ENCODE measurements at places on chromosomes 7 and 10.
A peak's percentile ranks its signal among the peaks of the same experiment; 100 is the strongest.

- no peak for DNase-seq
Observed at GRCh38 chr10:96415891-96416554, 57.2 kb upstream of the OPALIN start.

GRCh38 chr7:107105591-107106245 lies 61.2 kb downstream of the PRKAR2B start:
- no peak for DNase-seq

DNA sequence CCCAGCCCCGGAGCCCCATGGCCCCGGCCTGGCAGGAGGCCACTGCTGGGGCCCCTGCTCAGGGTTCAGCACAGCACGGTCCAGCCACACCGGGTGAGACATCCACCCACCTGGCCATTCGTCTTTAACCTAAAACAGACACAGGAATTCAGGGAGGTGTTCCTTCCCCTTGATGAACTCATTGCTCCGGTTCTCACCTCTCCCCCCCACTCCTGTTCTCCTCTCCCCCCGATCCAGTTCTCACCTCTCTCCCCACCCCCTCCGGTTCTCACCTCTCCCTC lies 129.8 kb downstream of the DIP2C start:
- no peak for DNase-seq

- DNase-seq: no peak
Observed at GRCh38 chr10:89001024-89001728, 10.6 kb downstream of the FAS start.

DNA sequence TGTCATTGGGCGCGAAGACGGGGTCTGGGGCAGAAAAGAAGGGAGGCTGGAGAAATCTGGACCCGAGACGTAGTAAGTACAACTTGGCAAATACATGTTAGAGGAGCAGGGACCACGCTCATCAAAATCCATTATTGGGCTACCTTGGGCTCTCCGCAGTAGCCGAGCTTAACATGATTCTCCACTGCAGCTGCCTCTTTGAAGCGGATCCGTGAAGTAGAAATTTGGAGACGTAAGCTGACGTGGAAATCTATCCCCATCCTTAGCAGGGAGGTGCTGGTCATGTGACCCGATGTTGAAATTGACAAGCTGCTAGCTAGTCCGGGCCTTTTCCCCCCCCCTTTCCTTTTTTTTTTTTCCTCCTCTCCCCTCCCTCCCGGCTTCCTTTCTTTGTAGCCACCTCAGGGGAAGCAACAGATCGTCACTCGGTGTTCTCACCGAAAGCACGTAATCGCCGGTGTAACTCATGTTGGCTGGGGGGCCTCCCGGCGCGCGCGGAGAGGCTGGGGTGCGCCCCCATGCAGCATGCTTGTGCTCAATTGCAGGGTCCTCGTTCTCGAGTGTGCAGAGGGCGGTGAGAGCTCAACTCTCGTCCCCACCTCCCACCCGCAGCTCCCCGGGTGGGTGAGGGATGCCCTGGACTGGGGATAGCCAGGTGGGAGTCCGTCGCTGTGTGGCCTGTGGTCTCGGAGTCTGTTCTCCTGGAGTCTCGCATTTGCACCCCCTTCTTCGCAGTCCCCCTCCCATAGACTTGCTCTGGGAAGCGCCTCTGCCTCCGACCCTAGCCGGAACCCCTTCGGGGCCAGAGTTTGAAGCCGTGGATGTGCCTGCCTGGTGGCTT lies at the start of gene HOXA11:
Gene HOXA11, minus strand, starts transcription at position 220 of the 841 bp plus-strand sequence. Its CDS starts 88 bp downstream, at position 132.
- DNase-seq: no peak

- DNase-seq: no peak
Observed at GRCh38 chr10:113987805-113988204, 55.9 kb upstream of the ADRB1 start.

GRCh38 chr7:101781439-101781838 lies 36.0 kb upstream of the CUX1 start:
- no peak for DNase-seq

DNA sequence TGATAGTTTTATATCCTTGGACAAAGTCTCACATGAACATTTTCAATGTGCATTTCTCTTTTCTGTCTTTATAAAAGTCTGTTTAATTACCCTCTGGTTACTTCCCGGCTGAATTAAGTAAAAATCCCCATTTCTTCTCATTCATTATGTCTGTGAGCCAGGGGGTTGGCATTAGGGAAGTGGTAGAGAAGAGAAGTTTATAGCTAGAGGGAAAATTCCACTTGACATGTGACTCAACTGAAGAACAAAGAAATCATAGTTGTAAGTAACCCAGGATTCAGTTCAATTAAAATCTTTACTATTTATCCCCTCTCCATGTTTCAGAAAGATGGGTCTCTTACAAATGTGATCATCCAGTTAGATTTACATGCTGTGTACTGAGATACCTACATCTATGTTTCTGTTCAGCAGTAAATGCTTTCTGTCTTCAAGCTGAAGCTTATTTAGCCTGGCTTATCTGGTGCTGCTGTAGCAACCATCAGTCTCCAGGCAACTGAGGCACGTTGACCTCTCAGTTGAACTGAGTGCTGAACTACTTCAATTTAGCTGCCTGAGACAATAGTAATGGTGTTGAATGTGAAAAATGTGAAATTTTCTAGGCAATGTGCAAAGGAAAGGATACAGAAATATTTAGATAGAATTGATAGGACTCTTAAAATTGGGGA lies 181.6 kb downstream of the MLLT10 start:
- DNase-seq: no peak

- DNase-seq: no peak
Observed at GRCh38 chr10:118590334-118590733, 5.1 kb downstream of the PRLHR start.

DNA sequence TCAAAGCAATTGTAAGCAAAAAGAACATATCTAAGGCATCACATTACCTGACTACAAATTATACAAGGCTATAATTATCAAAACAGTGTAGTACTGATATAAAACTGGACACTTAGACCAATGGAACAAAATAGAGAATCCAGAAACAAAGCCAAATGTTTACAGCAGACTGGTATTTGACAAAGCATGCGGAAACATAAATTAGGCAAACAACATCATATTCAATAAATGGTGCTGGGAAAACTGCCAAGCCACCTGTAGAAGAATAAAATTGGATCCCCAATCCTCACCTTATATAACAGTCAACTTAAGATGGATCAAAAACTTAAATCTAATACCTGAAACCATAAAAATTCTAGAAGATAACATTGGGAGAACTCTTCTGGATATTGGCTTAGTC lies 240.8 kb upstream of the POM121L12 start:
- no peak for DNase-seq

GRCh38 chr7:66352071-66352470 lies 146.9 kb downstream of the TPST1 start:
- DNase-seq: no peak

DNA sequence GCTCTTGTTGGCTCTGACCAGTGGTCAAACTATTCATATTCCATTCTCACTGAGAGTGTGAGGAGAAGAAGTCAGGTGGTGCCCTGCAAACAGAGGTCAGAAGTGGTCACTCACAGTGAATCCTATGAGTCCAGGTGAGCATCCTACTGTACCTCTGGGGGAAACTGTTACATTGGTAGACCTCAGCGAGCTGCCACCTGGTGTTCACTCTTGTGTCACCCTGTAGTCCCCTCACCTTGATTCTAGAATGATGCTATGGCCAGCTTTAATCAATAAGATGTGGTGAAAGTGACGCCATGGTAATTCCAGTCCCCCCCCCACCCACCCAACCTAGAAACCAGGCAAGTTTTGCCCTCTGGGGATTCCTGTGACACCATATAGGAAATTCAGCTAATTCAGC lies 1.2 kb upstream of the AMPH start:
- no peak for DNase-seq

DNA sequence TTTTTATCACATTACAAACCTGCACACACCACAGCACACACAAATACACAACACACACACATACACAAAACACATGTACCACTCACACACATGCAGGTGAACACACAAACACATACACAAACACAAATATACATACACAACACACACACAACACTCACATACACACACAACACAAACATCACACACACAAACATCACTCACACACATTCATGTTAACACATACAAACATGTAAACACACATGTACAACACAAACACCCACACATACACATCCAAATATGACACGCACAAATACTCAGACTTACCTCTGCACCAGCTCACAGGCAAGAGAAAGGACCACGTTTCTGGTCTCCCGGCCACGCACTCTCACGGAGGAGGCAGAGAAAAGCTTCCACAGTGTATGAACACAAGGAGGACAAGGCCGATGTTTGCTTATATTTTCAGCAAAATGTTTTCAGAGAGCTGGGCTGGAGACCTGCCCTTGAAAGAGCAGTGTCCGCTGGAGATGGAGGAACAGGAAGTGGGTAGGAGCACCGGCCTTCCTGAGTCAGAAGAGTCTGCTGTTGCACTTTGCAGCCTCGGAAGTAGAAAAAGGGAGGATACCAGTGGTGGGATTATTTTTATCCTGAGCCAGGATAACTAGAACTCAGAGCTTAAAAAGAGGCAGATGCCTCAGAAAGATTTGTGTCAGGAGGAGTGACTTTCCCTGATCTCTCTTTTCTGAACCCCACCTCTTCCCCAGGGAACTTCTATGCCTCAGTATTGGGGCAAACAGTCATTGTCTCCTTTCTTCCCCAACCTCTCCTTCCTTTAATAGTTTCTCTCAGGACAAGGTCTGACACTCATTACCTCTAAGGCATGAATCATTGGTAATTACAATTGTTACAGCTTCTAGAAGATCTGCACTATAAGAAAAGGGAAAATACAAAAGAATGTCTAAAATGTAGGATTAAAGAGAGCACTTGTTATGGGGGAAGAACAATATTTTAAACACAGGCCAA lies at the start of gene GIMAP6:
Gene GIMAP6, minus strand, starts transcription at position 520 of the 999 bp plus-strand sequence. CDS start 2,243 bp downstream, outside the sequence.
- DNase-seq: no peak

DNA sequence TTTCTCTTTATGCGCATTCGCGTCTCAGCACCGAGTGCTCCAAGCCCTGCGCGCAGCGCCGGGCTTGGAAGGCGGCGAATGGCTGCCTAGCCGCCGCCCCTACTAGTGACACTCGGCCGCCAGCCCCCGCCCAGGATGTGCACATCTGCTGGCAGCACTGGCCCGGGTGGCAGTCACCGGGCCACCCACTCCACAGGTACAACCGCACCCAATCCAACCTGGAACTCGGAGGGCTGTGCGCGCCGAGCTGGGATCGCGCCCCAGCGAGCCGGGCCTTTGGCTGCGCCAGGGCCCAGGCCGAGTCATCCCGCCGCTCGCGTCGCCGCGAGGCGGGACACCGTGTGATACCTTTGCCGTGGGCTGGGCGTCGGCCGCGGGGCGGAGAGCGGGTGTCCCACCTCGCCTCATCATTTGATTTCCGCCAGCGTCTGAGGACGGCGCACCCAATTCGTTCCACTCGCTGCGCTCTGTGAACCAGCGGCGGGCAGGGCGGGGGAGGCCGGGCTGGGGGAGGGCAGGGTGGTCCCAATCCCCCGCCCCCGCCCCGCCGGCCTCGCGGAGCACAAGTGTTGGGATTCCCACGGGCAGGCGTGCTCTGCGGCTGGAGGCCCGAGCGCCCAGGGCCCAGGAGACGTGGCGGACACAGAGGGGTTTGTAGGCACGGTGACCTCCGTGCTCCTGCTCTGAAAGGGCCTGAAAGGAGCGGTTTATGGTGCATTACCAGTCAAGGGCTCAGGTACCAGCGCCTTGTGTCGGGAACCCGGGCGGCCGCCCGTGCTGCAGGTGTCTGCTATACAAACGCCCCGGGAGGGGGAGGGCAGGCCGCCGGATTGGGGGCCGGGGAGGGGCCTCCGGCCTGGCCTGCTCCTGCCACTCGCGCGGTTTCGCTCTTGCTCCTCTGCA lies 17.8 kb upstream of the PTF1A start:
- DNase-seq: no peak

GRCh38 chr10:93434991-93435491 lies 47.1 kb downstream of the MYOF start:
- DNase-seq: no peak

GRCh38 chr7:29606287-29606721 lies 42.7 kb downstream of the PRR15 start:
- DNase-seq: no peak

GRCh38 chr10:120453886-120454285 lies 3.1 kb upstream of the PLPP4 start:
- no peak for DNase-seq

DNA sequence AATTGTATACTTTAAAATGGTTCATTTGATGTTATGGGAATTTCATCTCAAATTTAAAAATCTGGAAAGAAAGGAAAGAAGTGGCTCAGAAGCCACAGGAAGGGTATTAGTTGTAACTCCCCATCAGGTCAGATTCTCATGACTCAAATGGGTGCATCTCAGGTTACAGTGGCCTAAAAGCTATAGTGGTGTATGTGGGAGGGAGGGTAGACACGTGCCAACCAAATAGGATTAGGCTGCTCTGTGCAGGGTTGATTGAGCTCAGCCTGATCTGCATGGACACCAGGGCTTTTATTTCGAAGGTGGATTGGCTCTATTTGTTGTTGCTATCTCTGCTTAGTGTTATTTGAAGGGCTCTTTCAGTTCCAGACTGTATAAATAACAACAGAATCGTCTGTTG lies 121.5 kb upstream of the PRR15 start:
- DNase-seq: peak; percentile 33

DNA sequence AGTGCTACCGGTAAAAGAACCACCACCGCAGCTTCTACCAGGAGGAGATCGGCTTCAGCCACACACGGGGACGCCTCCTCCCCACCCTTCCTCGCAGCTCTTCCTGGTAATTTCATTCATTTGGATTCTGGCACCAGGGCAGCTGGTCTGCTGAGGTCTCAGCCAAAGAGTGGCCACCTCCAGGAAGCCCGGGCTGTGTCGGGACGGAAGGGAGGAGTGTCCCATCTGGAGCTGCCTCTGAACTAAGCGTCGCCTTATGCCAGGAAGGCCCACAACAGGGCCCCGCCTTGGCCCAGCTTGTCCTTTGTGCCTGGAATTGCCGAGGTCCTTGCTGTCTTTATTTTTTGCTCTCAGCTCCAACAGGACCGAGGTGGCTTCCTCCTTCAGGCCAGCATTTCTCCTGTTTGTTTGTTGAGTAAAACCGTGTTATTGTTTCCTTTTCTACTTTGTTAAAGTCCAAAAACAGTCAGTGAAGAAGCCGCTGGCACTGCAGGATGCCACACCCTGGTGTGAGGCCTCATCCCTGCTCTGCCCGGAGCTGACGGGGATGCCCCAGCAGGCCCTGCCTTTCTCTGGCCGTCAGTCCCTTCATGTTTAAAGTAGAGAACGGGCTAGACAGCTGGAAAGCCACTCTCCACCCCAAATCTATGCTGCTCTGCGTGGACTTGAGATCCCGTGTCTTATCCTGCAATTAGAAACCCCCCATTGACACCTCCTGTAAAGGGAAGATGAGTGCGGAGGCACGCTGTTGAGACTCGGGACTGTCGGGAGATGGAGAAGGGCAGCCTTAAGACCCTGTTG lies 24.5 kb upstream of the TTYH3 start:
- DNase-seq: no peak

Data from iPS DF 19.7 (cell line).